ENCODE measurements at places on chromosomes 6 and 20.

- DNase-seq, result no peak
These were observed 33.7 kb upstream of the MDGA1 start for GRCh38 chr6:37731371-37731770.

GRCh38 chr6:516213-516612 lies 124.7 kb downstream of the IRF4 start:
- DNase-seq, result no peak

GRCh38 chr6:78666764-78667163 lies 200.6 kb upstream of the IRAK1BP1 start:
- no peak for DNase-seq

GRCh38 chr6:89302936-89303335 lies 12.2 kb downstream of the GABRR2 start:
- no peak for DNase-seq

DNA sequence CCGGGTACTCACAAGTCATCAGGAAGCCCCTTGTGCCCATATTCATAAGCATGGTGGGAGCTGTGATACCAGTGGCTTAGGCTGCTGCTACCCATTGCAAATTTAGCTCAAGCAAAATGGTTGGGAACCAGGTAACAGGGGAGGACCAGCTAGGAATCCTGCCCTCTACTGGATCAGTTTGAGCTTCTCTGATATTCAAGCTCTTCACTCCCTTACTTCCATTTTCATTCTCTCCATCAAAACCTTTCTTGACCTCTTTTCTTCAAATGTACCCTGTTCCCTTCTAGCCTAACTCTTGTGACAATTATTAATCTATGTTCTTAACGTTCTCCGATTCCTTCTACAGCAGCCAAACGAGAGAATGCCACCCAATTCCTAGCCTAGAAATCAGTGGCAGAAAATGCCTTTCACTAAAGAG lies 9.7 kb downstream of the NOL7 start:
- no peak for DNase-seq

DNA sequence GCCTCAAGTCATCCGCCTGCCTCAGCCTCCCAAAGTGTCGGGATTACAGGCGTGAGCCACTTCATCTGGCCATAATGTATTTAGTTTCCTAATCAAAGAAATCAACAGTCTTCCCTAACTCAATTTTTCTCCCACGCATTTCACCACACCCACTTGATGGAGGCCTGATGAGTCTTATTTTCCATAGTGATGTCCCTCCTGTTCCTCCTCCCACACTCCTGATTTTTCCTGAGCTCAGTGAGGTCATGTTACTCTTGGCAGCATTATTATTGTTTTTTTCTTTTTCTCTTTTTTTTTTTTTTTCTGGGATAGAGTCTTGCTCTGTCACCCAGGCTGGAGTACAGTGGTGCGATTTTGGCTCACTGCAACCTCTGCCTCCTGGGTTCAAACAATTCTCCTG lies 8.9 kb downstream of the ABRACL start:
- no peak for DNase-seq

DNA sequence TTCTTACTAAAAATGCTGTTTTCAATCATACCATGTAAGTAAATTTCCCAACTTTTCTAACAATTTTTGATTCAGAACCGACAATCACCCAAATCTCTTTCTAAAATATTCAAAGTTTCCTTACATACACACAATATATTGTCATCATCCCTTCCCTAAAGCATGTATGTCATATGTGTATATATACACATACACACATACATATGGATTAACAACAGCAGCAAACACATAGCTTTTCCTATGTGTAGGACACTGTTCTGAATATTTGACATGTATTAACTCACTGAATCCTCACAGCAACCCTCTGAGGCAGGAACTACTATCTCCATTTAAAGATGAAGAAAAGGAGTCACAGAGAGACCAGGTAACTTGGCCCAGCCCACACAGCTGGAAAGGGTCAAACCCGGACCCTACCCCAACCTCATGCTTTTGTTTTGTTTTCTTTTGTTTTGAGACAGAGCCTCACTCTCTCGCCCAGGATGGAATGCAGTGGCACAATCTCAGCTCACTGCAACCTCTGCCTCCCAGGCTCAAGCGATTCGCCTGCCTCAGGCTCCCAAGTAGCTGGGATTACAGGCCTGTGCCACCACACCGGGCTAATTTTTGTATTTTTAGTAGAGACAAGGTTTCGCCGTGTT lies 7.2 kb downstream of the FYN start:
- no peak for DNase-seq

- no peak for DNase-seq
These were observed 298.5 kb upstream of the TBX18 start for GRCh38 chr6:85062884-85063283.

GRCh38 chr6:165404296-165404695 lies 94.9 kb upstream of the C6orf118 start:
- no peak for DNase-seq

GRCh38 chr6:99178168-99178567 lies 171.3 kb downstream of the FAXC start:
- DNase-seq, result no peak

GRCh38 chr6:25297039-25297441 lies 17.9 kb downstream of the CARMIL1 start:
- no peak for DNase-seq

- no peak for DNase-seq
These were observed 1.0 kb upstream of the VGLL2 start for GRCh38 chr6:117264369-117264691.

DNA sequence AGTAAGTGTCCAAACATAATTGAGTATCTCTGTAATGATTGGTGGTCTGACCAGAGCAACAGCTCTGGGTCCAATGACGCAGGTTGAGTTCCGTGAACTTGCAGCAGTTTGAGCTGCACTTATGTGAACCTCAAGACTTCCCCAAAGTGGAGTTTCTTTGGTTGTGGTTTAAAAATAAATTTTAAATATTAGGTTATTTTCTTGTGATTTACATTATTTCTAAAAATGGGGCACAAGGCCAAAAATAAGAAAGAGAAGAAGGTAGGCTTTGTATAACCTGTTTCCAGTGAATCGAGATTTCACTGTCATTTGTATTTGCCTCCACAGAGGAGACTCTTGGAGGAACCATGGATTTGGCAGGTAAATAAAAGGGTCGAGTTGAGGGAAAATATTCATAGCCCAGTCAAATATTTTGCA lies 166.4 kb upstream of the ZNF217 start:
- DNase-seq, result no peak
